ENCODE measurements at places on chromosomes 3 and 15. TPM values are rescaled to one million over a fixed set of nuclear protein-coding genes. Genes with fewer than 3 reads are reported as not detected.

ITGA11 gene
- 10.2 TPM for total RNA-seq

ZWILCH gene
- 14.8 TPM for total RNA-seq

GPR156 gene
- total RNA-seq: 2.1 TPM

INKA1 gene
- total RNA-seq: 13.2 TPM

MB21D2 gene
- total RNA-seq: 15.8 TPM

SELENOT gene
- total RNA-seq: 60.4 TPM

RIOX2 gene
- 38.6 TPM for total RNA-seq

- no peak for DNase-seq
- H3K4me1 ChIP-seq: no peaks in the 10 kb centered on the region
- no peak overlapping the region for H3K27ac ChIP-seq
Observed at GRCh38 chr3:157469561-157470294, 33.1 kb downstream of the PTX3 start.

DNA sequence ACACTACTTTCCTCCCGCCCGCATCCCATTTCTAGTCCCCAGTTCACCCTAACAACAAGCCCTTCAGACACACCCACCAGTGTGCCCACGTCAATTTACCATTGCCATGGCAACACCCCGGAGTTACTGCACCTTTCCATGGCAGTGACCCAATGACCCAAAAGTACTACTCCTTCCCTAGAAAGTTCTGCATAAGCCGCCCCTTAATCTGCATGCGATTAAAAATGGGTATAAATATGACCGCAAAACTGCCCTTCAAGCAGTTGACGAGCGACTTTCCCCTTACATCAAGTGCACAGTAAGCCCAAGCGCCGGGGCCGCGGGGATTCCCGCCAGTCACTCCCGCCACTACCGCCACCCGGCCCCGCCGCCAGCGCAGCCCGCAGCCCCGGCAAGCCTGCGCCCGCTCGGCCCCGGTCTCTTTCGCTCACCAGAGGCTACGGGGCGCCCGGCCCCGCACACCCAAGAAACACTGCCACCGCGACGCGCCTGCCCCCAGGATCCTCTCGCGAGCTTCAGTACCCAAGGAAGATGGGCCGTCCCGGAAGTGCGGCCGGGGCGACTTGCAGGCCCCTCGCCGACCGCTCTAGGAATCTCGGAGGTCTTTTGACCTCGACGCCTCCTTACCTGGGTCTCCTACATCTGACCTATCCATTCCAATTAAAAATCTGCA lies 27.2 kb upstream of the ZNF502 start:
- H3K27ac ChIP-seq: no peak overlapping the region
- no peaks in the 10 kb centered on the region for H3K27me3 ChIP-seq
- peak; percentile 90 for DNase-seq
- H3K4me1 ChIP-seq: peaks cover 6% of the 10 kb centered on the region
- peak overlapping the region; percentile 56 for H3K4me3 ChIP-seq
- H3K36me3 ChIP-seq: no peaks in the 10 kb centered on the region

DNA sequence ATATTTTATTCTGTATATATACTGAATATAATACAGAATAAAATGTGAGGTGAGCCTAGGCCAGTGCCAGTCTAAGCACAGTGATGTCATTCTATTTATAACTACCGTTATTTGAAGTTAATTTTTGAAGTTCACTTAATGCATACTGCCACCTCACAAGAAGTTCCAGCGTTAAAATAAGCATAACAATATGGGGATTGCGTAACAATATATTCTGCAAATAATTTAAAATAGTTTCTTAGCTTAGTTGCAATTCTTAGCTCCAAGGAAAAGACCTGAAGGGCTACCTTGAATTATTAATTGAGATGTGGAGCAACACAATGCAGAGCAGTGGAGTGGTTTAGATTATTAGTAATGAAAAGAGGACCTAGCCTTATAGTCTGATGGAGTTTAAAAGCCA lies 390.5 kb upstream of the ROBO1 start:
- no peaks in the 10 kb centered on the region for H3K4me1 ChIP-seq
- no peak for DNase-seq
- H3K27me3 ChIP-seq: no peaks in the 10 kb centered on the region
- H3K36me3 ChIP-seq: no peaks in the 10 kb centered on the region

All from muscle of leg (tissue), 16 donors.